ENCODE measurements at places on chromosomes 2 and 18. TPM values are rescaled to one million over a fixed set of nuclear protein-coding genes. Genes with fewer than 3 reads are reported as not detected.

Gene FIGN
- polyA plus RNA-seq: 3.0 TPM

Gene POTEE
- polyA plus RNA-seq: not detected

Gene ERBB4
- polyA plus RNA-seq: 2.0 TPM

Gene UGT1A3
- not detected for polyA plus RNA-seq

Gene VPS4B
- polyA plus RNA-seq: 13.1 TPM

Gene TXNL1
- polyA plus RNA-seq: 77.1 TPM

Gene CDH20
- not detected for polyA plus RNA-seq

Gene NEU2
- polyA plus RNA-seq: not detected

Gene USP34
- 33.3 TPM for polyA plus RNA-seq

Gene C2orf49
- 14.5 TPM for polyA plus RNA-seq

Gene VIT
- polyA plus RNA-seq: 1.0 TPM

DNA sequence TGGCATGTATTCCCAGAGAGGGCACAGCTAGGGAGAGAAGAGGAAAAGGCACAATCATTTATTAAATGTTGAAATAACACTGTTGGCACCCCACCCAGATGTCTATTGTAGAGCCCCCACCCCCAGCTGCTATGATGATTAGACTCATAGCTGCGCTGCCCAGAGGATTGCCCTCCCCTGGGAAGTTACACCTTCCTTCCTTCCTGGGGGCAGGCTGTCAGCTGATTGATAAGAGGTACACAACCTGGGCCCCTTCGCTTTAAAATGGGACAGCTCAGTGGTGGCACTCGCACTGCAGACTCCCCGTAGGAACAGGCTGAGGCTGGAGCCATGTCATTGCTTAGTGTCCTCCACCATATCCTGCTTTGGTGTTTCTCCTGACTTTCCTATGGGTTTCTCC is 18.1 kb downstream of the TEX51 start:
- DNase-seq: no peak

DNA sequence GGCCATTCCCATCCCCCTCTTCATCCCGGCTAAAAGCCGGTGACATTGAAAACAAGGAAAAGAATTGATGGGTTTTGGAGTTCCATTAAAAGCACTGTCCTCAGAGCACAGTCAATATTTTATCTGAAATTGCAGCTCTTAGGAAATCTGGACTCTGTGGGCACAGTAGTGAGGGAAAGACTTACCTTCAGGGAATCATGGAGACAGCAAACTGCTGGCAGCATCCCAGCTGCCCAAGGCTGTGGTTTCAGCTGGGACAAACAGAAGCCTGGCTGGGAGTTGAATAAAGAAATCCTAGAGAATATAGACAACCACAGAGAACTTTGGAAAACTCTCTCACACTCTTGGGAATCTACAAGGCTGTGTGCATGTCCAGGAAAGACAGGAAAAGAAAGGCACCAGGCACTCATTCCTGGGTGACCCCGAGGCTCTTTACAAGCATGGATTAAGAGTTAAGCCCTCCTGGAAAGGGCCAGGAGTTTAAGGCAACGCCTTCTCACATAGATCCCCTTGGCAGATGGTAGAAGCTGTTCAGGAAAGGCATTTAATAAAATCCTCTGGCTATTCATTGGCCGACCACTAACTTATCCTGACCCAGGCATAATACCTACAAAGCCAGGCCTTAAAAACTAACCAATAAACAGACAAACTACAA is 255.1 kb downstream of the MYT1L start:
- no peak for DNase-seq

GRCh38 chr2:173435574-173435973 is 80.9 kb downstream of the CDCA7 start:
- DNase-seq: no peak

- no peak for DNase-seq
Observed at GRCh38 chr18:77102259-77103040, 30.1 kb downstream of the MBP start.

GRCh38 chr2:212197776-212198175 is 340.8 kb downstream of the ERBB4 start:
- no peak for DNase-seq

DNA sequence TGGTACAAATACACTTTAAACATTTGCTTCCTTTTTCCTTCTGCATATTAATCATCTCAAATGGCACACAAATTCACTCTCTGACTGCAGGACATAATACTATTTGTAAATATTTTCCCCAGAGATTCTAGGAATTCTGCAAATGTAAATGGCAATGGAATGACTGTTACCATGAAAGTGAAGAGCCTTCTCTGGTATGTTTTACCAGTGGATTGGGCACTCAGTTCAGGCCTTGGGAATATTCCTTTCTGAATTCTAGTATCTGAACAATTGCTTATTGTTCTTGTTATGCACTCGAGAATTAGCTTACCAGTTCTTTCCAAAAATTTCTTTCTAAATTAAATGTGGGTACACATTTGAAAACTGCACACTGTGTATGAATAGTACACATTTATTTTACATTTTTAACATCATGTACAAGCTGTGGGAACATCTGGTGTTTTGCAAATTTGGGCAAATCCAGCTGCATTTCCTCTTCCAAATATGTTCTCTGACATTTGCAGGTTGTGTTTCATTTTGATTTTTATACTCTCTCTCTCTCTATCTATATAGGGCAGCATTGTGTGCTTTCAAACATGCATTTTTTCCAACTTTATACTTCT is 289.1 kb downstream of the NBAS start:
- DNase-seq: no peak

DNA sequence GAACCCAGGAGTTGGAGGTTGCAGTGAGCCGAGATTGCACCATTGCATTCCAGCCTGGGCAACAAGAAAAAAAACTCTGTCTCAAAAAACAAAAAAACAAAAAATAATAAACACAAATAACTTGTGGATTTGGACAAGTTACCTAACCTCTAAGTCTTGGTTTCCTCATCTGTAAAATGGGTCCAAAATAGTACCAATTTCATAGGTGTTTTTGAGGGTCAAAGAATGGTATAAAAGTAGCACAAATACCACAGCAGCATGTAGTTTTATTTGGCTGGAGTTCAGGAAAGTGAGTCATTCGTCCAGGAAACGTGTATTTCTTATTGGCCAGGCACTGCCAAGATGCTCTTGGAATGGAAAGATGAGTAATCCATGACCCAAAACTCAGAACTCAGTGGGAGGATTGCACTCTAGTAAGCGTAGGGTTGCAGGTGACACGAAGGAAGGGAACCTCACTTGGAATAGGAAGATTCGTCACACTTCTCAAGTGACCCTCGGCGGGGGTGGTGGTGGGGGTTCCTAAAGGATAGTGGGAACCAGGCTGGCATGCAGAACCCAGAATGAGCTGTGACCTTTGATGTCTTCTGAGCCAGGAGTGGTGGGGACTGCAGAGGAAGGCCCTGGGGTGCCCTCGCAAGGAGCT is 24.4 kb downstream of the GRHL1 start:
- no peak for DNase-seq

- no peak for DNase-seq
Observed at GRCh38 chr2:55961318-55961911, 37.8 kb upstream of the EFEMP1 start.

- DNase-seq: peak; percentile 31
Observed at GRCh38 chr2:240021488-240022104, 3.5 kb downstream of the NDUFA10 start.

GRCh38 chr18:52322307-52322706 is 17.7 kb upstream of the DCC start:
- no peak for DNase-seq

- DNase-seq: no peak
Observed at GRCh38 chr18:22550366-22550765, 132.7 kb upstream of the CTAGE1 start.

- DNase-seq: no peak
Observed at GRCh38 chr2:113712941-113713340, 43.5 kb downstream of the SLC35F5 start.

- DNase-seq: no peak
Observed at GRCh38 chr2:44909831-44910230, 31.7 kb upstream of the SIX3 start.

GRCh38 chr2:63192889-63193774 is 142.5 kb downstream of the OTX1 start:
- no peak for DNase-seq

GRCh38 chr2:66901344-66901743 is 466.4 kb downstream of the MEIS1 start:
- DNase-seq: peak; percentile 11

- DNase-seq: no peak
Observed at GRCh38 chr2:129673234-129673633, 306.2 kb upstream of the RAB6C start.

DNA sequence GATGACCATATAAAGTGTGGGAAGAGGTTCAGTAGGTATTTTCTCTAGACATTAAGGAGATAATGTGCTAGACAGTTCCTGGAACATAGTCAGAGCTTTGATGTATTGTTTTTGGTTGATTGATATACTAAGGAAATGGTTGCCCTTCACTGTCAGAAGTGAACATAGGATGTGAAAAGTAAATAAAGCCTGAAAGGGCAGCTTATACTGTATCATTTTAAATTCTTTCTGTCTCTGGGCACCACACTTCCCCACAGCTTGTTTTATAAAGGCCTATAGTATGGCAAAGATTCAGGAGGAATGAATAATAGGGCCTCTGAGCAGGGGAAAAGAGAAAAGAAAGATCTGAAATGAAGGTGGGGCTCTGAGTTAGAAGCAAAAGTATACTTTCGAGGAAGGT is 72.7 kb upstream of the ITPRID2 start:
- DNase-seq: no peak

DNA sequence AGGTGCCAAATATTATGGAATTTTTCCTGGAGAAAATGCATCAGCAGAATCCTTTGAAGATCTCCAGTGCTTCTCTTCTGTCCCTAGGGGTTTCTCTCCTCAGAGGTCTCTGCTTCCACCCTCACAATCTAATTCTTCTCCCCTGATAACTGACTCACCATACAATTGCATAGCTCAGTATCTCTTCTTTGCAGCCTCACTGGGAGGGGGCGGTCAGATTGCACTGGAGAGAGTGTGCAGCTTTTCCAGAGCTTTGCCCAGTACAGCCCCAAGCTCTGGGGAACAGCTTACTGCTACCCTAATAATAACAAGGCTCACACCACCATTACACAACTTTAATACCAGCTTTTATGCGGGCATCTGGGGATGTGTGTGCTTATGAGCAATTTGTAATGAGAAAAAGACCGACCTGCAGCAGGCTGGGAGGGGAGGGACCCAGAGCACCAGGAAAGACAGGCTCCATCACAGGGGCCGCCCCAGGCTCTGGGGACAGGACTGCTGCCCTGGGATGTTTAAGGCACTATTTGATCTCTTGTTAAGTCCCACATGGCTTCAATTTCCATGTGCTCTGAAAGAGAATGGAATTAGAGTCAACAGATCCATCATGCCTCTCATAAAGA is 276.6 kb upstream of the SIX2 start:
- no peak for DNase-seq

DNA sequence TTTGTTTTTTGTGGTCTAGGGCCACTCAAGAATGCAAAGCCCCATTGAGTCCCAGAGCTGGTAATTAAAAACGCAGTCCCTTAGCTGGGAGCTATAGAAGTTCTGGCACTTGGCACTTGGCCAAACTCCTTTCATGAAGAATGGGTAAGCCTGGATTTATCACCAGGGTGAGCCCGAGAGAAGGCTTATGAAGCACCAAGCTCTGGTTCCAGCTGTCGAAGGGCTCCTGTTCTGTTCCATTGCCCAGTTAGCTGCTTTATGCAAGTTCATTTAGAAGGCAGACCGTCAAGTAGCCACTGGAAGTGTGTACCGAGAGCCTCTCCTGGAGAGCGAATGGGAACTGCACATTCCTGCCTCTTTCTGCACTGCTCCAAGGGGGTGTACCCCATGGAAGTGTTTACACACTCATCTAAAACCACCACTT is 14.2 kb downstream of the ECEL1 start:
- no peak for DNase-seq

- no peak for DNase-seq
Observed at GRCh38 chr18:76099931-76100457, 395.0 kb downstream of the ZNF516 start.

GRCh38 chr2:66031236-66031635 is 403.7 kb upstream of the MEIS1 start:
- DNase-seq: no peak

- DNase-seq: no peak
Observed at GRCh38 chr2:36462311-36462935, 106.8 kb downstream of the CRIM1 start.

DNA sequence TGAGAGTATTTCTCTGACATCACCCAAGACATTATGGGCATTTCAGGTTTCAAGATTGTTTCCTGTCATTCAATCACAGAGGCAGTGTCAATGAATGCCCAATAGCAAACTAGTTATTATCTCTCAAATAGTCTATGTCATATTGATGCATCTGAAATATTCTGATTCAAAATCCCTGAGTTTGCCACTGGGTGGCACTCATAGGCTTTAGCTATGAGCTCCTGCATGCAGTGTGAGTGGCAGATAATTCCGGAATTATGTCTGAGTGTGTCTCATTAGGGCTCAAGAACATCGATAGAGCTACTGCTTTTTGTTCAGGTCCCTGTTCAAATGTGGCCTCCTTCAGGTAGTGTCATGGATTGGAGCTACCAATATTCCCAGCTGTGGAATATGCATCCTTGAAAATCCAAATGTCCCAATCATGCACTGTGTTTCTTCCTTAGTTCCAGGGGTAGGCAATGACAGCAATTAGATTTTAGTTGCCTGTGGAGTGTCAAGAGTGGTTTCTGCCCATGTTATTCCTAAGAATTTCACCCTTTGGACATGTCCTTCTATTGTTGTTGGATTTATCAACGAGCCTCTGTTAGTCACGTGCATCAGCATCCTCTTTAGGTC is 7.8 kb upstream of the OR6B3 start:
- DNase-seq: no peak

GRCh38 chr2:38602136-38602731 is 494 bp downstream of the HNRNPLL start:
- peak; percentile 73 for DNase-seq

DNA sequence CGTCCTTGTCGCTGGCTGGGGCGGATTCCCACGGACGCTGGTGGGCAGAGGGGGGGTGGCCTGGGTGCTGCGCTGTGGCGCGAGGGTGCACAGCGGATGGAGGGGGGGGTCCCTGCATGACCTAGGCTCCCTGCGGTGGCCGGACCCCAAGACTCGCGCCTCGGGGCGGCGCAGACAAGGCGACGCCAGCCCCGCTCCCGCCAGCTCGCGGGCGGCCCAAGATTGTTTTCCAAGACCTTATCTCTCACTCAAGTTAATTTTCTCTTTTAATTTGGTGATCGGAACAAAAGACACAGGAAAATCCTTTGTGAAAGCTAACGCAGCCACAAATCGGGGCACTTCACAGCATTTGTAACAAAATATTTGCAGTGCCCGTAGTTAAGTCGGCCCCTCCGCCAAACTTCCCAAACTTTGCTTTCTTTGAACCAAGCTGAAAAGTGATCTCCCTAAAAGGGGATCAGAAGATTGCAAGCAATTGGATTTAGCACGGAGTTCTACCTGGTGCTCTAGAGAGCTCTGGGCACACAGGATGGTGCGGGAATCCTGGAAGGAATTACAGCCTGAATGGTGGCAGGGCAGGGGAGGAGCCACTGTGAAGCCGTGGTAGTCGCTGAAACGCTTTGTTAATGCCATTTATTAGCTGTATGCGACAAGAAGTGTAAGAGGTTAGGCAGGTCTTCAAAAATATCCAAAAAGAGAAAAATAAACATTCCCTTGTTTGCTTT is 4.8 kb upstream of the ID2 start:
- DNase-seq: no peak

- DNase-seq: peak; percentile 19
Observed at GRCh38 chr2:3645745-3646389, 12.1 kb upstream of the ALLC start.
